ENCODE measurements at places on chromosomes 2 and 18.

DNA sequence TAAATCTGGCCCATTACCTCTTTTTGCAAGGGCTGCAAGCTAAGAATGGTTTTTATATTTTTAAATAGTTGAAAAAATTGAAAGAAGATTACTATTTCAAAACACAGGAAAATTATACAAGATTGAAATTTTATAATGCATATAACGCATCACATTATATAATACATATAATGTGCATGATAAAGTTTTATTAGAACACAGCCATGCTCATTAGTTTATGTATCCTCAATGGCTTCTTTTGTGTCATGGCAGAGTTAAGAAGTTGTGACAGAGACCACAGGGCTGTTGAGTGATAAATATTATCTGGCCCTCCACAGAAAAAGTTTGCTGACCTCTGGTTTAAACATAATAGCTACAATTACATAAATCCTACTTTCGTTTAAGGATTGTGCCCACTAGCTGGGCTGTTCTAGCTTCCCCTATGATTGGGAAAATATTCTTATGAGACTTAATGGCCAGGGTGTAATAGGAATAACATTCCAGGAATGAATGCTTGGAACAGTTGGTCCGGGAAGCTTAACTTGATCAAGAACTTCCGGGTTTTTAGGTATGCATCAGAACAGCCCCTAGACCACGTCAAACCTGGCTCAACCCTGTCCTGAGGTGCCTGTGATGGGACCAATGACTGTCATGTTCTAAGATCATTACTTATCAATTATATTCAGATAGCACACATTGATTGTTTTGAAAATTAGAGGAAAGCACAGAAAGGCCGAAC is 98.7 kb upstream of the LPIN2 start:
- no peak for DNase-seq

DNA sequence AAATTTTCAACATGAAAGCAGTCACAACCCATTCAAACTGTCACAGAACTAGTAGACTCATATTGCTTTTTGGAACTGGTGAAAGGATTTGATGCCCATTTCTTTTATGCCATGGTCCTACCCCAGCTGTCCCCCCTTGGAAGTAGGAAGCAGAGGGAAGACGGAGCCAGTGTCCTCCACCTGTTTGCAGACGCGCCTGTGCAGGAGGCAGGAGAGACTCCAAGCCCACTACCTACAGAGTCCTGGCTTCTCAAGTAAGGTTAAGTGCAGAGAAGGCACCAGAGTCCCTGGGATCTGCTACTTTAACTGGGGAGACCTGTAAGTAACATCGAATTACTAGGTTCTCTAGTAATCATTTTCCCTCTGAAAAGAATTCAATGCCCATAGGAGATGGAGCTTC is 32.7 kb upstream of the DNMT3A start:
- DNase-seq, result no peak

GRCh38 chr2:15059870-15060512 is 427.5 kb downstream of the LRATD1 start:
- no peak for DNase-seq

- DNase-seq, result no peak
Observed at GRCh38 chr2:123563515-123563914, 461.6 kb upstream of the CNTNAP5 start.

- DNase-seq, result no peak
Observed at GRCh38 chr2:179454443-179455171, 190.0 kb upstream of the SESTD1 start.

GRCh38 chr2:54947646-54948045 is 102.6 kb downstream of the RTN4 start:
- DNase-seq, result no peak

- no peak for DNase-seq
Observed at GRCh38 chr18:75208836-75209128, 157 bp downstream of the PTGR3 start.

DNA sequence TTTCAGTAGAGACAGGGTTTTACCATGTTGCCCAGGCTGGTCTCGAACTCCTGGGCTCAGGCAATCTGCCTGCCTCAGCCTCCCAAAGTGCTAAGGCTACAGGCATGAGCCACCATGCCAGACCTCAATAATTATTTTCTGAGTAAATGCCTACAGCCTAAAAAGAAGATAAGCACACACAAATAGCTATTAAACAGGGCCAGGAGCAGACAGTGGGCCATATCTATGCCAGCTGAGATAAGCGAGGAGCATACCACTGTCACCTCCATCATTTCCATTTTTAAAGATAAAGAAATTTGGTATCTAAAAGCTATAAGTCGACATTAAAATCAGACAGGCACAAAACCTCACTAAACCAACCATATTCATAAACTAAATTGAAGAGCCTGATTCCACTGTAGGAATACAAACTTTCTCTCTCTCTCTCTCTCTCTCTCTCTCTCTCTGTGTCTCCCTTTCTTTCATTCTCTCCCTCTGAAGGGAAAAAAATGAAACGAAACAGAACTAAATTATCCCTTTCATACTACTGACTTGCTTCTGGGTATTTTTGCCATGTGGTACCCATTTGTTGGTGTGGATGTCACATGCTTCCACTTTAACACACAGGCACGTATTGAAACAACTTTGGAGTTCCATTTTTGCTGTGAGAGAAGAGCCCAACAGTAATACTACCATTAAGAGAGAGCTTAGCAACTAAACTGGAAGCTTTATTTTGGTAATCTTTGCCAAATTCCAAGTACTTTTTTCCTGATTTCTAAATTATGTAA is 51.0 kb downstream of the FARSB start:
- DNase-seq, result no peak

- DNase-seq, result no peak
Observed at GRCh38 chr2:106160786-106161261, 33.3 kb downstream of the UXS1 start.

DNA sequence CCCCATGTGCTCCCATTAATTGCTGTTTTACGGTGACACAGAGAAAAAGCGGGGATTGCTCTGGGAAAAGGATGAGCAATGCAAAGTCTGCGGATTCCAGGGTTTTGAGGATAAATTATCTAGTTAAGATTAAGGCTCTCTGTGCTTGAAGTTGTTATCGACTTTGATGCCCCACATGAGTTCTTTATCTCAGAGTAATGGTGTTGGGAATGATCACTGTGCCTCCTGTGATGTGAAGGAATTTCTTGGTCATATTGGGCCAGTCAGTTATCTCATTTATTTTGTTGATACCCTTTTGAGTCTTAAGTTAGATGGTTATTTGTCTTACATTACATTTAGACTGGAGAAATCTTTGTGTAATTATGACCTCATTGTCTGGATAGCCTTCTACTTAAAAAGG is 184.6 kb upstream of the MEX3C start:
- no peak for DNase-seq

DNA sequence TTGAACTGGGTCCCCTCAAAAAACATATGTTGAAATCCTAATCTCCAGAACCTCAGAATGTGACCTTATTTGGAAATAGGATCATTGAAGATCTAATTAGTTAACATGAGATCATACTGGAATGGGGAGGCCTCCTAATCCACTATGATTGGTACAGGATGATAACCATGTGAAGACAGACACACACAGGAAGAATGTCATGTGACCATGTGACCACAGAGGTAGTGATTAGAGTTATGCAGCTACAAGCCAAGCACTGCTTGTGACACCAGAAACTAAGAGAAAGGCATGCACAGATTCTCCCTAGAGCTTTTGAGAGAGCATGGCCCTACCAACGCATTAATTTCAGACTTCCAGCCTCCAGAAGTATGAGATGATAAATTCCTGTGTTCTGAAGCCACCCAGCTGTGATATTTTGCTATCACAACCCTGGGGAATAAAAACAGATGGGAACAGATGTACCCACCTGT is 47.0 kb upstream of the TGIF1 start:
- DNase-seq, result peak; percentile 13

DNA sequence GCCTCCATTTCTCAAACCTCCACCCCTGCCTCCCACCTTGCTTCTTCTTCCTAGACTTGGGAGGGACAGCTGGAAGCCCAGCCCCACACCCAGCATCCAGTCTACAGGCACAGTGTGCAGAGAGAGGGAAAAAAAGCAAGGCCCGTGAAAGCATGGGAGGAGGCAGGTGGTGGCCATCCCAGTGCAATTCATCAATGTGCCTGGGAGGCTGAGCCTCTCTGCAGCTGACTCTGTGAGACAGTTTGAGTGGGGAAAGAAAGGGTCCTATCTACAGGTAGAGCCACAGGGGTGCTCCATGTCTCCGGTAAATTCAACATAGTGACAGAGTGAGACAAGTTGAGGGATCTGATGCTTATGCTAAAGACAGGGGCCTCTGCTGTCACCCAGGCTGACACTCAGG is 340.6 kb downstream of the DYSF start:
- no peak for DNase-seq

DNA sequence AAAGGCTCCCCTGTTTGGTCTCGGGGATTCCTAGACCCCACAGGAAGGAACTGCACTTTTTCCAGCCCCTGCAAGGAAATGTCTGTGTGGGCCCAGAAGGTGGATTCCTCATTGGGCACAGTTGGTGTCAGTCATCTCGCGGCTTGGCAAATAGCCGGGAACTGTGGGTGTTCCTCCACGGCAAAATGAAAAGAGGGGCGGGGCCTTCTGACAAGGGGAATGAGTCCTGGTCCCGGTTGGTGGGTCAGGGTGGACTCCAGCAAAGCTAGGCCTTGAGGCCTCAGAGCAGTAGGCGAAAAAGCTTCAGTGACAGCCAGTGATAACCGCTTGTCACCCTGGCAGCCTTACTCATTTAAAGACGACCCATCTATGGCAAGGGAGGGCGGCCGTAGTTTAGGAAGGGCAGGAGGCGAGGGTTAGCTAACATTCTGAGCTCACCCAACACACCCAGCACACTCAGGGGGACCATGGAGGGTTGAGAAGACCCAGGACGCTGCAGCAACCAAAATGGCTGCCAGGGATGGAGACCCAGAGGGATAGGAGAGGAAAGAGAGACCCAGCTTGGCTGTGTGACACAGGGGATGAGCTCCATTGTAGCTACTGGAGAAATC is 16.5 kb downstream of the SLC4A3 start:
- DNase-seq, result no peak

DNA sequence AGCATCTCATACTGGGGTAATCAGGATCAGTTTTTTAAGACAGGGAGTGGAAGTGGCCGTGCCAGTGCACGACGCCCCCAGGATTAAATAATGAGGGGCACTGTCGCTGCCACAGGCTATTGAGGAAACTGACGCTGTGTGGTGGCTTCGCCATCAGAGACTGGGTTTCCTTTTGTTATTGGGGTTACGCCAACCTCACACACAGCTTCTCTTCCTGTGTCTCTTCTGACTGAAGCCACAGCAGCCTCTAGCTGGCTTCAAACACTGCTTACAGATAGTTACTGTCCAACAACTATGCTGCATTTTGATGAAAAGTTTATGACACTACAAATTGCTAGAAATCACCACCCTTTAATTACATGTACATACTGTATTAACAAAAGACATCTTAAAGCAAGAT is 521.9 kb upstream of the SALL3 start:
- no peak for DNase-seq

DNA sequence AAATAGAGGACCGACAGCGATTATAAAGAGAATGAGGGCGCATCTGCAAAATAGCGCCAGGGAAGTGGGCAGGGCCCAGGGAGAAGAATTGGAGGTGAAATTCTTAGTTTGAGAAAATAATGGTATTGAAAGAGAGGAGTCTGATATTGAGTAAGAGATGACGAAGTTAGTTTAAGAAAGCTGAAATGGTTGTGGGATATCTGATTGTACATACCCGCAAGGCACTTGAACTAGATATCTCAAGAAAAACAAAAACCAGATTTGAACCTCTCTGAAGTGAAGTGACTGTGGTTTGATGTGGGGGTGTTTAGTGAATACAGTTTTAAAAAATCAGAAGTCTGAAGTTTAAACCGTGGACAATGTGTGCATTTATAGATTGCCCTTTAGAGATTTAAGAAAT is 38.9 kb downstream of the ZNF532 start:
- no peak for DNase-seq

DNA sequence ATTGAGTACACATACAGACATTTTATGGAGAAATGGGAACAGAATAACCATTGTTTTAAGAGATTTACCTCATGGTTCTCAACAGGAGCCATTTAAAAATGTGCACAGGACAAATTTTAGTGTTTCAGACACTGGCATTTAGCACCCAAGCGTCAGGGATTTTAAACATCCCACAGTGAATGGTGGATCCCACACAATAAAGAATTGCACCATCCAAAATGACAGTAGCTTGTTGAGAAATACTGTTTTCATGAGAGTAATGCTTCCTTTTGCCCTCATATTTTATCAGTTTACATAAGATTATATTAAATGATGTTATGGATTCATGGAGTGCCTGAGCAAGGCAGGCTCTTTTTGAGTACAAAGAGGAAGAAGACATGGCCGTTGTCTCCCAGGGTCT is 54.0 kb downstream of the MFSD6 start:
- no peak for DNase-seq
